ENCODE measurements at places on chromosomes 11 and 22.

DNA sequence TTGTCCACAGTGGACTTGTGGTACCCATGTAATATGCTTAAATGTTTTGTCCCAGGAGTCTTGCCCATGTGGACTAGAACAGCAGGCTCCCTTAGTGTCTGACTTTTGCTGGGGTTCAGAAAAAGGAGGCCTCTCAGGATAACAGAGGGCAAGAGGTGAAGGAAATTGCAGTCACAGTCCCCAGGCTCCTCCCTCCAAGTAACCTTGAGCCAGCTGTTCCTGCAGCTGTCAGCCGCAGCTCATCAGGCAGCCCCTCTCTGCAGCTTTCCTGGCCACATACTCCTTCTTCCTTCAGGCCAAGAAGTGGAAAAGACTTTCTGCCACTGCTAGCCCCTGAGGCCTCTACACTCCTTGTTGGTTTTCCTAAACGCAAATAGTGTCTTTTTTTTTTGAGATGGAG, 6.3 kb upstream of the MYO18B start:
- DNase-seq: no peak

DNA sequence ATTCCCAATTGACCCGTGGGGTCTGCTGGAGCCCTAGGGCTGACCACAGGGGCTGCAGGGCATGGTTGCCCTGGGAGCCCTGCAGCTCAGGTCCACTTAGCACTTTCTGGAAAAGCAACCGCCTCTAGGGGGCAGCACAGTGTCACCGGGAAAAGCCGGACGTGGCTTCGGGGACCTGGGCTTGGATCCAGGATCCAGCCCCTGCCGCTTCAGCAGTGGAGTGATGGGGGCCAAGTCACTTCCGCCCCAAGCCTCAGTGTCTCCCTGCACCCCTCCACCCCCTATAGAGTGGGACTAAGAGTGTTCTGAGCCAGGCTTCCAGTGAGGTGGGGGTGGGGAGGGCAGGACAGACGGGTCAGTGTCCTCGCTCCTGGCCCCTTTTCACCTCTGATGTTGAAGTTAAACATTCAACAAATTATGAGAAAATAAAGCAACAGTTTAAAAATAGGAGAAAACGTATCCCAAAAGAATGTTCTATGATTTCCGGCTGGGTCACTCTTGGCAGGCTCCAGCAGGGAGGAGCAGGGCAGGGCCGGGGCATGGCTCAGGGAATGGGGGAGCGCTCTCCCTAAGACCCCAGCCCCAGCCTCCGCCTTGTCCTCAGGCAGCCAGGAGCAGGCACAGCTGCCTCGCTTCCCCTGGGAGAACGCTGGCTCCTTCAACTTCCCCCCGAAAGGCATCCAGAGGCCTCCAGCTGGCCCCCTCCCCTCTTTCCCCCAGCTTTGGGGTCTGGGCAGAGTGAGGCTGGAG, 96.5 kb upstream of the FGF3 start:
- no peak for DNase-seq

GRCh38 chr11:132112846-132113245, 742.4 kb downstream of the NTM start:
- no peak for DNase-seq

- no peak for DNase-seq
Measured at GRCh38 chr11:87596176-87596575, 558.4 kb downstream of the TMEM135 start.

- DNase-seq: no peak
Measured at GRCh38 chr11:63427971-63428508, 58.5 kb downstream of the SLC22A9 start.

- DNase-seq: no peak
Measured at GRCh38 chr11:126229858-126230540, 18.4 kb downstream of the FAM118B start.

DNA sequence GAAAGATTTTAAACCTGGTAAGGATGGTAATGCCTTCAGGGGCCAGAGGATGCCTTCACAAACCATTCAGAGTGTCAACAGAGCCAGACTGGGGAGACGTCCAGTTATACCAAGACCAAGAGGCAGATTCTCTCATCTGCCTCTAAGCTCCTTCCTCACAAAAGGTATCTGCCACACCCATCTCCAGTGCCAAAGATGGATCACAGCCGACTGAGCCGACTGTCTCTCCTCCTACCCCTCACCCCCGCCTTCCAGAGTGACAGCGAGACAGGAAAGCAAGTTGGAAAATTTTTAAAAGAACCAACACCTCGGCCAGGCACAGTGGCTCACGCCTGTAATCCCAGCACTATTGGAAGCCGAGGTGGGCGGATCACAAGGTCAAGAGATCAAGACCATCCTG, 79.1 kb upstream of the AKIP1 start:
- no peak for DNase-seq

GRCh38 chr11:860234-861104, 17.8 kb downstream of the TSPAN4 start:
- no peak for DNase-seq

DNA sequence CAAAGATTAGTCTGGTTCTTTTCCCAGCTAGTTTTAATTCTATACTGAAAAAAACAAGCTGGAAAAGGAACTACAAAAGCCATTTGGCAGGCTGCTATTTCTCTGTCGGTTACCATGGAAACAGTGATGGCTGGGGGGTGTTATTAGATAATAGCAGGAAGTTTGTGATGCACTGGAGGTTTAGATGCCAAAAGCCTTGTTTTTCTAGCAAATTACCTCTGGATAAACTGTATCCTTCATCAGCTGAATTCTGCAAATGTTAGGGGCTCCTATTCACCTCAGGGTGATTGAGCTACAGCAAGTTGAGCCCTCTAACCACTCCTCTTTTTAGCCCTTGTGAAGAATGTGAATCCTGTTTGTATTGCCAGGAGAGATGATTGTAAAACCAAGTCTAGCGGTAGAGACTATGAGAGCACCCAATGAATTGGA, 25.2 kb downstream of the ALKBH3 start:
- DNase-seq: no peak

DNA sequence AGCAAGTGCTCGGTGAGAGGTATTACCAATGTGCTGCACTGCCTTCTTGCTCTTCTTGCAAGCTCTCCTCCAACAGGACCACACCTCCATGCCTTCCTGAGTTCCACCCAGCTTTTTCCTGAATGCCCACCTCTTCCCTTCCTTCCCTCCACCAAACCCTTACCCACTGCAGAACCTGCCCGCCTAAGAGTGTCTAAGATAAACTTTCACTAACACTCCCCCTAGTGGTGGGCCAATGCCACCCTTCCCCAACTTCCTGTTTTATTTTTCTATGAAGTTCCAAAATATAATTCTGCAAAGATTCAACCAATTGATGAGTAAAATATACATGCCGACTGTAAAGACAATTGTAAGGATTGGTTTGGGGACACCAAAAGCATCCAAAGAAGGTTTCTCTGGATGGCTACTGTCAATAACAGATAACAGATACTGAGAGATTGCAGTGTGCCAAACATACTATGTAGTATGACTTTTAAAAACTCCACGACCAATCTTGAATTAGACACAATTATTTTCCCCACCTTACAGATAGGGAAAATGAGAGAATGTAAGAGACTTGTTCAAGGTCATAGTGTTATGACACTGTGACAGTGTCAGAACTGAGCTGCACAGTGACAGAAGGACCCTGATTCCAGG, 38.6 kb upstream of the BMAL1 start:
- DNase-seq: no peak

DNA sequence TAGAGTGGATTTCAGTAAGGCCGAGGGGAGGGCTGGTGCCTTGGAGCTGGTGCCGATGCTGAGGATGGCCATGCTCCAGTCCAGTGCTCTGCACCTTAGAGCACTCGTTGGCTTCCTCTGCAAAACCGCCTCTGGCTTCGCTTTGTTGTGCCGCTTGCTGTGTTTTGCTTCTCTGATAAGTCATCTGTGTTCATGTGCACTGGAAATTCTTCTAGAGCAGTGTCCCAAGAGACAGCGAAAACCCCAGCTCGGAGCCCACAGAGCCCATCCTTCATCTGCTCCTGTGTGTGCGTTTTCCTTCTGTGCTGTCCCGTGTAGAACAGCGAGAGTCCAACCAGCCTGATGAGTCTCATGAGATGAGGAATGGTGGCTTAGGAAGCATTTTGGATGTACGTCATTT, 12.1 kb downstream of the FAM118A start:
- no peak for DNase-seq

DNA sequence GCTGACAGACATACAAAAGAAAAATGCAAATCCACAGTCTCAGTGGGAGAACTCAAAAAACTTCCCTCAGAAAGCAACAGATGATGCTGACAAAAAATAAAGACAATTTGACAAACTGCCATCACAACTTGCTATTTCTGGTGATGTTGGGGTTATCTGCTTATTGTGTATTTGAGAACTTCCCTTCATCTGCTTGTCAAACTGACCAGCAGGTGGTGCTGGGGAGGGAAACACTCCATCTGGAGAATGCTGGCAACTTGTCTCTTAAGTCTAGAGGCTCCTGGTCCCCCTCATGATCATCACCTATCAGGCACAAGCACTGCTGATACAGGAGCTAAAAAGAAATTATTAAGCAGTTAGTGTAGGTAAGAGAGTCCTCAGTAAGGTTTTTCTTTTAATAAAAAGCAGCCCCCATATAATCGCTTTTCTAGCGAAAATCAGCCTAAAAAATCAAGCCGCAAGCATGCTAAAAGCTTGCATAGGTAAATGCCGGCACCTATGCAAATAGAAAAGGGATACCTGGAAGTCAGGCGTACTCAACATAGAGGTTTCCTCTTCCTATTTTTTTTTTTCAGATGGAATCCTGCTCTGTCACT, 9.8 kb upstream of the FAM111B start:
- DNase-seq: no peak

GRCh38 chr11:110366291-110366690, 63.5 kb upstream of the FDX1 start:
- DNase-seq: no peak

DNA sequence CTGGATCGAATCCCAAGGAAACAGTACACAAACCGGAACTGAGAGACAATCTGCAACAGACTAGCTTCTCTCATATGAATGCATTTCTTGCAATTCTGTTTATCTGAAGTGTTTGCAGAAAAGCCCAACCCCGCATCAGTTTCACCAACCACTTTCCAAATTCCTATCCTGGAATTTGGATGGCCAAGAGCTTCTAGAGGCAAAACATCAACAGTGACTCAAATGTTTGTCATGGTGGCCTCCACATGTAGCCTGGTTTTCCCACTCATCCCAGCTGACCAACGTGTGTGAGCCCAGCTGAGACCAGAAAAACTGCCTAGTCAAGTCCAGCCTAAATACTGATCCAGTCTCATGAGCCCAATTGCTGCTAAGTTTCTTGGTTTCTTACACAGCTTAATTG, 8.3 kb upstream of the MIEF1 start:
- no peak for DNase-seq

DNA sequence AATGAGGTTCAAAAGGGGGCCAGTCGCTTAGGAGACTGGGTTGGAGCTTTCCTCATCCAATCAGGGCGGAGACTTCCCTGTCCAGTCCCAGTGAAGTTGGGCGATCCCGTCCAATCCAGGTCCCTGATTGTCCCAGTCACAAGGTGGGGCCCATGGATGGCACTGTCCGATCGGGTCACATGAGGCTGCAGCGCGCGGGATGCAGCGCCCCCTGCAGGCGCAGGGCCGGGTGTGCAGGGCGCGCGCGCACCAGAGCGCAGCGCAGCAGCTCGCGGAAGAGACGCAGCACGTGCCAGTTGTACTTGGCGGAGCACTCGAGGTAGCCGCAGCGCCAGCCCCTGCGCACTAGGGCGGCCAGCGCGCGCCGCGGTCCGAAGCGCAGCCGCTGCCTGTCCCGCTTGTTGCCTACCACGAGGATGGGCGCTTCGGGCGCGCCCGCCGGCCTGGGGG, 2.3 kb downstream of the RASL10A start:
- DNase-seq: no peak

- no peak for DNase-seq
Measured at GRCh38 chr11:102293873-102294601, 23.2 kb upstream of the BIRC3 start.

DNA sequence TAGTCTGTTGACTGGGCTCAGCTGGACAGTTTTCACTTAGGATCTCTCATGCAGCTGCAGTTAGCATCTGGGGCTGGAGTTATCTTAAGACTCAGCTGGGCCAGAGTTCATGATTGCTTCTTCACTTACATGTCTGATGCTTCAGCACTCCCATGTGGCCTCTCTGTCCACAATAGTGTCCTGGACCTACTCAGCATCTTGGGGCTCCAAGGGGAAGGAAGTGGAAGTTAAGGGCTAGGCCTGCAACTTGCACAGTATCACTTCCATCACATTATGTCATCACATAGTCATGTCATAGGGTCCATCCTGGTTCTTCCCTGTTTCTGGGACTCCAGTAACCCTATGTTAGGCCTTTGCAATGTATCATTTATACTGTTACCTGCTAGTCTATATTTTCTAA, 115.9 kb downstream of the C11orf65 start:
- DNase-seq: no peak

Data from esophagus squamous epithelium (tissue), 5 donors.